ENCODE measurements at places on chromosomes 16 and 17.

DNA sequence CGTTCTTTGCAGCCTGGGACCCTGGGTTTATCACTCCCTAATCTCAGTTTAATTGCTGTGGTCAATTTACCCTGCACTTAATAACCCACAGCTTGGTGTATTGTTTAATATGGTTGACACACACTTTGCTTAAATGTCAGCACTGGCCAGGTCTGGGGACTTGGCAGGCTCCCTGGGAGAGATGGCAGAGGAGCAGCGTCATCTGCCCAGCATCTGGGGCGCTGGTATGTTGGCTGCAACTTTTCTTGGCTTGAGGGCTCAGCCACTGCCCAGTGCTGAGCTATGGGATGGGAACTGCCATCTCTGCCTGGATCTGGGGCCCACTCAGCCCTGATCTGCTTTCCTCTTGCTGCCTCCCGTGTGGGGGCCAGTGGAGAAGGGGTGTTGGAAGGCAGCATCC lies 115.7 kb upstream of the IRX3 start:
- DNase-seq = no peak

DNA sequence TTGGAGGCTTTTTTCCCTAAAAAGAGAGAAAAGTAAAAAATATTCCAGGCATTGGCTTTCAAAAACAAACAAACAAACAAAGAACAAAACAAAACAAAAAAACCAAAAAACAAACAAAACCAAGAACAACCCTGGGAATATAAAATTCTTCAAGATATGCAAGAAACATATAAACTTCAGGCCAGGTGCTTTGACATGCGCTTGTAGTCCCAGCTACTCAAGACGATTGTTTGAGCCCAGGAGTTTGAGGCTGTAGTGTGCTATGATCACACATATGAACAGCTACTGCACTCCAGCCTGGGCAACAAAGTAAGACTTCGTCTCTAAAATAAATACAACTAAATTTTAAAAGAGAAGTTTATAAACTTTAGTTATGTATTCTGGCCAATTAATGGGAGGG lies 52.5 kb upstream of the TEX2 start:
- no peak for DNase-seq

DNA sequence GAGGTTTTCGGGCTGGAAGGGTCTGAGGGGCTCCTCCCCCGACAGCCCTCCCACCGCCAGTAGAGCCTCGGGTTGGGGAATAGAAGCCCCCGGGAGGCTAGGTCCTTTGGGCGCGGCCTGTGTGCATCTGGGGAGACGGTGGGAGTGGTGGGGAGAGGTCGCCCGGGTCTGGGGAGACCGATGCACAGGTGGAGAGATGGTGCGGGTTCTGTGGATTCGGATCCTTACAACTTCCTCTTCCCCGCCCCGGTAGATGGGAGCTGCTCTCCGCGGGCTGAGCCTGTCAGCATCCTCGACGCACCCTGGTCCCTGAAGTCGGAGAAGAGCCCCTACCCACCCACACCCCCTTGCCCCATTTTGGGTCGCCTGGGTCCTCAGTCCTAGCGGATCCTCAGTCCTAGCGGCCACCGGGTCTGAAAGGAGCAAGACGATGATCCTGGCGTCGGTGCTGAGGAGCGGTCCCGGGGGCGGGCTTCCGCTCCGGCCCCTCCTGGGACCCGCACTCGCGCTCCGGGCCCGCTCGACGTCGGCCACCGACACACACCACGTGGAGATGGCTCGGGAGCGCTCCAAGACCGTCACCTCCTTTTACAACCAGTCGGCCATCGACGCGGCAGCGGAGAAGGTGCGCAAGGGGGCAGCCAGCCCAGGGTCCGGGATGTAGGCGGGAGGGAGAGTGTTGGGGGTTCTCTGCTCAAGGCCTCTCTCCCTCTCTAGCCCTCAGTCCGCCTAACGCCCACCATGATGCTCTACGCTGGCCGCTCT lies 790 bp downstream of the BCKDK start:
- DNase-seq = no peak

- DNase-seq = no peak
These were observed 15.9 kb downstream of the HSD17B2 start for GRCh38 chr16:82050909-82051357.

GRCh38 chr17:42394838-42395237 lies 6.6 kb upstream of the STAT3 start:
- DNase-seq = no peak

DNA sequence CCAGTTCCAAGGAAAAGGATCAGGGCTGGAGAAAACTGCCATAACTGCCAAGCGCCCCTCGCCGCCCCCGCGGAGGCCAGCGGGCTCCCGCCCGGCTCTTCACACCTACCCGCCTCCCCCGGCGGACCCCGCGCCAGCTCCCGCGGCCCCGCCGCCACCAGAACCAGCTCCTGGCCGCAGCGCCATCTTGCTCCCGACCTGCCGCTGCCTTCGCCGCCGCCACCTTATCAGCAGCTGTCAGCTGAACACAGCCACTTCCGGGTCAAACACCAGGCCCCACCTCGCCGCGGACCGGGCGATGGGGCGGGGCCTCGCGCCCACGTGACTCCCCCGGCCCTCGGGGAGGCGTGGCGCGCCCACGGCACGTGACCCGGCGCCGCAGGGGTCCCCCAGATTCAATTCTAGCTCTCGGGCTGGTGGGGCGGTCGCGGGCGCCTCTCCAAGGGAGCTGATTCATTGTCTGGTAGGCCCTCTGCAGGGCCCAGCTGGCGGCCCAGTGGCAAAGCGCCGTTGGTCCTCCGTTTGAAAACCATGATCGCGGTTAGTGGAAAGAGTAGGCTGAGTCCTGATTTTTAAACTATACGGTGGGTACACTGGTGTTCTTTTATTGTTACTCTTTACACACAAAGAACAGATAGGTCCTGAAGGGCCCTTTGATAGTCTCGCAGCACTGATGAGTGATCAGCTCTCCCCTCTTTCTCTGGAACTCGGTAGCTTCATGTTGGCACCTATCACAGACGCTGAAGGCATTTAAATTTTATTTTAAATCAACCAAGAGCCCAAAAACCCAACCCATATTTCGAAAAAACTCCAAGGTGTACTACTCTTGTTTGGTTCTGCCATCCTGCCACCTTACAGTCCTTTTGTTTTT lies at the start of gene SYNRG:
SYNRG (minus strand) TSS at position 249 of the 871 bp plus-strand sequence; CDS start at position 186, 63 bp downstream.
- peak; percentile 93 for DNase-seq

DNA sequence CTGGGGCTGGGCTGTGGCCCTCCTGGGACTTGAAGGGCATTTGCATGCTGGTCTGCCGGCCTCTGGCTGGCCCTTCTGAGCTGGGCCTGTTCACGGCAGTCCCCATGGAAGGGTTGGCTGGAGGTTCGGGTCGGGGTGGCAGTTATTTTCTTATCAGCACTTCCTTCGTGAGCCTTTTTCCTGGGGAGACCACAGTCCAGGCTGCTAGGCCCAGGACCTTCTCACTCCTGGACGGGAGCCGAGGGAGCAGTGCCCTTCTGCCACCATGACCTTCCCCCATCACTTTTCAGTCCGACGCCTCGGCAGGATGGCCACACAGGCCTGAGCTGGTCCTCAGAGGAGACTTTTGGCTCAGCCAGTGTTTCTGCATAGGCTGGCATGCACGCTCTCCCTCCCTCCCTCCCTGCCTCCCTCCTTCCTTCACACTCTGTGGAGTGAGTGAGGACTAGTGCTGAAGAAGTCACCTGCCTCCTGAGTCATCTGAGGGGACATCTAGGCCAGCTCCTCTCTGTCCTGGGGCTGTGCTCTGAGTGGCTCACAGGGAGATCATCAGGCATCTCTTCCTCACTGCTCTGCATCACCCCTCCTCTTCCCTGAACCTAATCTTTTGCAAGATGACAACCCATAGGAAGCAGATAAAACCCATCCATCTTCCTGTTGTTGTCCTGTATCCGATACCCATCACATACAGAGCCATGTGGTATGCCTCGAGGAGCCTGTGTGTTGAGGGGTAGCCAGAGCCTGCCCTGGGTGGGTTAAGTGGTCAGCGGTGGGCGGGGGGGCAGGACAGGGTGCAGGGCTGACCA lies 109.7 kb downstream of the RAP1GAP2 start:
- DNase-seq = no peak

DNA sequence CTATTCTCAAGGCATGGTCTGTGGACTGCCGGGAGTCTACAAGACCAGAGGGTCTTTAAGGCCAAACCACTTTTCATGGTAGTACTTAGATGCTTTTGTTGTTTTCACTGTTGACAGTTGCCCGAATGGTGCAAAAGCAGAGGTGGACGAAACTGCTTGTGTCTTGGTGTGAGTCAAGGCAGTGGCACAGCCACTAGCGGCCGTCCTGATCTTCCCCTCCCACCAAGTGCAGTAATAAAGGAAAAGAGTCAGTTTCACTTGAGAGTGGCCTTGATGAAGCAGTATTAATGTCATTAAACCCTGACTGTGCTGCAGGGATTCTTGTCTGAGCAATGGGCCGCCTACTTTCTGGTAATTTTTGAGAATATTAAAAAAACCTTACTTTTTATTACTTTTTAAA lies 109.1 kb downstream of the PRKCA start:
- DNase-seq = no peak

GRCh38 chr16:50501986-50502615 lies 46.1 kb upstream of the NKD1 start:
- DNase-seq = no peak

GRCh38 chr17:20998571-20999043 lies 44.2 kb downstream of the USP22 start:
- no peak for DNase-seq

DNA sequence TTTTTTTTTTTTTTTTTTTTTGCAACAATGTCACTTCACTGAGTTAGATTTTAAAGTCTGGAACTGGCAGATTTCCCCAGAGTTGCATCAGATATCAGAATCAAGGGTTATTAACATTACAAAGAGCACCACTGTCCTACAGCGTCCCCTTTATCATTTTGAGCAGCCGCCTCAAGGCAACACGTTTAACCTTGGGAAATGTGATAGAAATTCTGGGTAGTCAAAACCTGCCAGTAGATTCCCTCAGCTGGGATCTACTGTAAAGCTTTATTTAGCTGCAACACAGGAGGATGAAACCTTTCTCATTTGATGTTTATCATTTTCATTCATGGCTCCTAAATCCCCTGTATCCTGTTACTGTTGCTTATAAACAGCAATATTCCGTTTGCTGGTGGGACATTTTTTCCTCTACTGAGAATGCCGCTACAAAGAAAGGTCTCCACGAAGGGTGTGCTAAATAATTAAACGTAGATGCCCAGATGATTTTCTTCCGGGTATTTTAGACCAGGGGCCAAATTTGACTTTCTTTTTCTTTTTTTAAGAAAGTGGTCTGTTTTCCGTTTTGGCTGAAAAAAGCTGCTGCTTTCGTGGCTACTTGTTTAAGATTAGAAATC lies 436.1 kb upstream of the GOT2 start:
- DNase-seq = no peak

DNA sequence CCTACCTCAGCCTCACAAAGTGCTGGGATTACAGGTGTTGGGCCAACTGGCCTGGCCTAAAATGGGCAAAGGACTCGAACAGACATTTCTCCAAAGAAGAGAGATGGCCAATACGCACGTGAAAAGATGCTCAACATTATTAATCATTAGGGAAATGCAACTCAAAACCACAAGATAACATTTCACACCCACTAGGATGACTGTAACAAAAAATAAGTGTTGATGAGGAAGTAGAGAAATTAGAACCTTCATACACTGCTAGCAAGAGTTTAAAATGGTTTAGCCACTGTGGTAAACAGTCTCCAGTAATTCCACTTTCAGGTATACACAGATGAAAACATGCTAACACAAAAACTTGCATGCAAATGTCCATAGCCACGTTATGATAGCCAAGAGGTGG lies 5.7 kb downstream of the TMED6 start:
- no peak for DNase-seq

DNA sequence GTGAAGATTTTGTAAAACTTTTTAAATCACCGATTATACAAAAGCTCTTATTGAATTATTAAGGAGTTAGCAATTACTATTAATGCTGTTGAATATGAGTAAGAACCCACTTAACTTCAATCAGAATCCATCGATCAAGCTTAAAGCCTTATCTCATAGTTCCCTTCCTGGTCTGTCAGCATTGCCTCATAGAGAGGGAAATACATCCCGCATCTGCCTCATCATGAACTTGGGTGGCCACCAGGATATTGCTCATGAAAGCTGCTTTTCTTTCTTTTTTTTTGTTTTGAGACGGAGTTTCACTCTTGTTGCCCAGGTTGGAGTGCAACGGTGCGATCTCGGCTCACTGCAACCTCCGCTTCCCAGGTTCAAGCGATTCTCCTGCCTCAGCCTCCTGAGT lies 66.7 kb downstream of the PIGL start:
- DNase-seq = no peak

DNA sequence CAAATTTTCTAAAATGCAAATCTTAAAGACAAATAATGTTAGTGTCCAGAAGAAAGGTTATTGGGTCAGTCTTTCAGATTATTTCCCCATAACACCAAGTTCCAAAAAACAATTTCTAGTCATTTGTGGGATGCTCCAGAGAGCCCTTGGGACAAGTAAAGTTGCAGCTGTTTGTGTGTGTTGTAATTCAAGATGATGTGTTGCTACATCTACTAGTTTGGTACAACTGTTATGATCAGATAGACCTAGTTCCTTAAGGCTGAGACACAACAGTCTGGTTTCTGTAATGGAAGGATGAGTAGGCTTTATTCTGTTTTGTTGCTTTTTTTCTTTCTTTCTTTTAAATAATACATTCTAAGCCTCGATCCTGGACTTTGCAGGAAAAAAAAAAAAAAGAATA lies 41.9 kb downstream of the PIGL start:
- no peak for DNase-seq

DNA sequence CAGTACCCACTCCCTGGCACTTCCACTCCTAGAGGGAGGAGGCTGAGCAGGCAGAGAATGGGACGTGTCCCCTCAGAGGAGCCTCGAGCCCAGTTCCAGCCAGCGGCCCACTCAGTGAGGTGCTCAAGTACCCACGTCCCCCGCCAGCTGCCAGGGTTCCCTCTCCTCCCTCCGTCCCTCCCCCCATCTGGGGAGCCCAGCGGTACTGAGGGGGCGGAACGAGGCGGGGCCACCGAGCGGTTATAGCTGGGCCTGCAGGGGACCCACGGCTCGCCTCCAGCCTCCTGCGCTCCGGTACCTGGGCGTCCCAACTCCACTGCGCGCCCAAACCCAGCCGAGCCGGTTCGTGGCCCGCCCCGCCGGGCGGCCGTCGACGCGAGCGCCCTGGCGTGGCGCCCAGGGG lies at the start of gene NPW:
NPW (plus strand) TSS at position 268 of the 403 bp plus-strand sequence.
- no peak for DNase-seq

DNA sequence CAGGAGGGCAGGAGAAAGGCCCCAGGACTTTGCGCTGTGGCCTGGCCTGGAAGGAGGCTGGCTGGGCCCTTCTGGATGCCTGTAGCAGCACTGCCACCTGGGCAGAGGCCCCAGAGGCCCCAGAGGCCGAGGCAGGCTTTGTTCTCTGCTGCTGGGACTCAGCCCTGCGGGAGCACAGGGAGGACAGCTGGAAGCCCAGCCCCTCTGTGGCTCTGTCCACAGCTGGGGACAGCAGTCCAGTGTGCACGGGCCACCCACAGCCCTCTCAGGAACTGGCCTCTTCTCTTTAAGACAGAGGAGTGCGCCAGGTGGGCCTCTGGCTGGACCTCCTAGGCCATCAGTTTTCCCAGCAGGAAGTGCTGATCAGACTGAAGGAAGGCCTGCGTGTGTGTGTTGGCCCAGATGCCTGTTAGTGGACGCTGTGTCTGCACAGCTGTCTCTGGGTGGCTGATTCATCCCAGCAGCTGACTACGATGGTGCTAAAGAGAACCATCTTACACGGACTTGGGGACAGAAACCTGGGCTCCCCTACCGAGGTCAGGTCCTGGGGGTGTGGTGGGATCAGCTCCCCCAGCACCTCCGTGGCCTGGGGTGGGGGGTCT lies 26.9 kb upstream of the ZNF750 start:
- DNase-seq = peak; percentile 14

- no peak for DNase-seq
These were observed 98.7 kb downstream of the HS3ST2 start for GRCh38 chr16:22912654-22913053.

GRCh38 chr16:78473031-78473699 lies 373.7 kb downstream of the WWOX start:
- DNase-seq = no peak
